ENCODE measurements at places on chromosomes 2 and 18.

DNA sequence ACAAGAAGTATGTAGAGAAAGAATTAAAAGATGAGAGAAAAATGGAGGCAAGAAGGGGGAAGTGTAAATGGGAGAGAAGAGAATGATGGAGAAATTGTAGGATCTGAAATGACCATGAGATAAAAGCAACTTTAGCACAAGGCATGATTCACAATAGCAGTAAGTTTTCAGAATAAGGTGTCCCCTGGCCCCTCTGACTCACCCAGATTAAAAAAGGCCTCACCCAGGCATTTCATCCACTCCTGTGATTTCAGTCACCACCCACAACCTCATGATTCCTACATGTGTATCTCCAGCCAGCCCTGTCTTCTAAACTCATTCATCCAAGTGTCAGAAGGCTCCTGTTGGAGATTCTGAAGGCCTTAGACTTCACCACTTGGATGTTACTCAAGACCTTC is 56.6 kb downstream of the SP100 start:
- peaks cover 38% of the 10 kb centered on the region for H3K4me1 ChIP-seq
- H3K27ac ChIP-seq: peak overlapping the region; percentile 96
- DNase-seq: peak; percentile 46
- peak overlapping the region; percentile 48 for H3K4me3 ChIP-seq
- H3K36me3 ChIP-seq: peaks cover 73% of the 10 kb centered on the region

DNA sequence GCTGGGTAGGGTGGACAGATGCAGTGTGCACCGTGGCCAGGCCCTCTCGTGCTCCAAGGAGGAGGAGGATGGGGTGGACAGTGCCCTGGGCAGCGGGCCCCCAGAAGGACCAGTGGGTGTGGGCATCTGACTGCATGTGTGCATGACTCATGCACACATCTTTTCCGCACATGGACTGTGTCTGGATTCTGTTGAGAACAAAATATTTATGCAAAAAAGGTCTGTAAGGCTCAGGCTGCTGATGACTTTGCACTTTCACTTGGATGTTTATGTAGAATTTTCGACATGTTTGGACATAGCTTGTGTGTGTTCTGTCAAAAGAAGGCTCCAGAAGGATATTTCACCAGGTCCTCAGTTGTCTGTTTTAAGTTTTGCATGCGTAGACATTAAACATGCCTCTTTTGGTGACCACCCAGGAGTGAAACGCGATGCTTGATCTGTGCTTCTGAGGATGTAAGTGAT is 45.6 kb downstream of the MTCL1 start:
- peaks cover 17% of the 10 kb centered on the region for H3K4me1 ChIP-seq
- H3K4me3 ChIP-seq: no peak overlapping the region
- no peak for DNase-seq
- H3K36me3 ChIP-seq: no peaks in the 10 kb centered on the region
- no peak overlapping the region for H3K27ac ChIP-seq
- H3K27me3 ChIP-seq: peaks cover 2% of the 10 kb centered on the region

- H3K36me3 ChIP-seq: peaks cover 16% of the 10 kb centered on the region
- no peak for DNase-seq
- no peak overlapping the region for H3K4me3 ChIP-seq
- H3K4me1 ChIP-seq: peaks cover 1% of the 10 kb centered on the region
These were observed 59.6 kb downstream of the EIPR1 start for GRCh38 chr2:3317871-3318590.

GRCh38 chr18:52766002-52766545 is 426.1 kb downstream of the DCC start:
- no peaks in the 10 kb centered on the region for H3K36me3 ChIP-seq
- no peaks in the 10 kb centered on the region for H3K27me3 ChIP-seq
- no peaks in the 10 kb centered on the region for H3K4me1 ChIP-seq
- no peak for DNase-seq

Measured in activated naive CD8-positive, alpha-beta T cell treated with anti-CD3 and anti-CD28 coated beads, Interleukin-2, amount 50 U/mL, for 24 hours (primary cell).